D721Med (cell line): ENCODE measurements at places on chromosomes 1 and 21.

- DNase-seq: no peak
Observed at GRCh38 chr1:238469146-238469631, 578.5 kb upstream of the ZP4 start.

DNA sequence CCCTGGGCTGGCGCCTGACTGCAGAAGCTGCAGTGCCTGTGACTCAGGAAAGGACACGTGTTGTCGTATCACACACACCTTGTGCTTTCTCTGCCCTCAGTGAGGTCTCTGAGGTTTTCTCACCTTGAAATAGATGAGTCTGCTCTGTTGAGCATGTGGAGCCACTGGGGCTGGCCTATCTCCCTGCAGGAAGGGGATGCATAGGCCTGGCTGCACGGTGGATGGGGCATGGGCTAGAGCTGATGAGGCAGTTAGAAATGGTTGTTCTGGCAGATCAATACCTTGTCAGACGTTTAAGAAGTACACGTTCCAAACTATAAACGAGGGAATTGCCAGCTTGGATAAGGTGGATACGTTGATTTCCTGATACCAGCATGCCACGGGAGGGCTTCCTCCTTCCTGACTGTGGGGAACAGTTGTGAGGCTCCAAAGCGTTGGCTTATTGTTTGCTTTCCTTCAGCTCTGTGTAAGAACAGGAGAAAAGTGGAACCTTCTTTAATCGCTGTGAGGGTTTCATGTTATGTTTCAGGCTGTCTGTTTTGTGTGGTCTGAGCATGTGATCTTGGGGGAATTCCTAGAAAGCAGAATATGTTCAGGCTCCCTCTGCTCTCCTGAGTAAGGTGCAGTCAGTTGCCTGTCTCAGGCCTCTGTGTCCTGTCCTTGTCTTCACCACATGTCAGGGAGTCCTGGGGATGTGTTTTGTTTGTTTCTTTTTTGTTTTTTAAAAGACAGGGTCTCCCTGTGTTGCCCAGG lies 44.8 kb downstream of the PCNT start:
- no peak for DNase-seq

GRCh38 chr1:203075236-203076030 lies 10.4 kb downstream of the MYOG start:
- no peak for DNase-seq

- no peak for DNase-seq
Observed at GRCh38 chr1:62513013-62513412, 76.2 kb downstream of the USP1 start.

- no peak for DNase-seq
Observed at GRCh38 chr1:25469177-25469576, 38.5 kb downstream of the MACO1 start.

GRCh38 chr1:53929246-53929960 lies 16.1 kb downstream of the IFT25 start:
- DNase-seq: no peak
